ENCODE measurements at places on chromosomes 2 and 18.
A peak's percentile ranks its signal among the peaks of the same experiment; 100 is the strongest.

DNA sequence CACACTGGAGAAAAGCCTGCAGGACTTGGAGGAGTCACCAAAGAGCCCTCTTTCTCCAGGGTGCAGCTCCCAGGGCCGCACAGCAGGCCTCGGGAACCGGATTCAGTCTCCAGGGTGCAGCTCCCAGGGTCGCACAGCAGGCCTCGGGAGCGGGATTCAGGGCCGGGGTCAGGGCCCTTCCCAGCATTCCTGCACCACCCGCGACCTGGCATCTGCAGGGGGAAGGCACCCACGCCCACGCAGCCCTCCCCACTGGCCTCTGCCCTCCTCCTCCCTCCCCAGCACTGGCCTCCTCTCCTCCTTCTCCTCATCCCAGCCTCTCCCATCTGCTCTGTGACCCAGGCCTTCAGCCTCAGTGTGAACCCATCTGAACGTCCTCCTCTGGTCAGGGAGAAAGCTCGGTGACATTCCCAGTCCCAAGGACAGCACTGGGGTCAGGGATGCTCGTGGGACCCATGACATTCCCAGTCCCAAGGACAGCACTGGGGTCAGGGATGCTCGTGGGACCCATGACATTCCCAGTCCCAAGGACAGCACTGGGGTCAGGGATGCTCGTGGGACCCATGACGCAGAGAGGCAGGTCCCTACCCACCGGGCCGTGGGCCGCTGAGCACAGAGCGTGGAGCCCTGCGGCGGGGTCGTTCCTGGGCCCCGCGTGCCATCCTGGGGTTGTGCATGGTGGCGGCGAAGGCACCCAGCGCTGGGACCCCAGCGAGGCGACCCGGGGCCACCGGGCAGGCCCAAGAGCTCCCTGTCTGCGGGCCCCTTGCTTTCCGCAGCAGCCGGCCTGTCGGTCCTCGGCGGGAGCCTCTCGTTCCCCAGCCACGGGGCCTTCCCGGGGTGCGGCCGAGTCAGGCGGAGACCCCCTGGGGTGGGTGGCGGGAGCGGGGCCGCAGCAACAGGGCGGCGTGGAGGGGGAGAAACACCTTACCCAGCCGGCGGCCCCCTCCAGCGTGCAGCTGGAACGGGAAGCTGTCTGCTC is 550.2 kb upstream of the SALL3 start:
- no peak for DNase-seq

DNA sequence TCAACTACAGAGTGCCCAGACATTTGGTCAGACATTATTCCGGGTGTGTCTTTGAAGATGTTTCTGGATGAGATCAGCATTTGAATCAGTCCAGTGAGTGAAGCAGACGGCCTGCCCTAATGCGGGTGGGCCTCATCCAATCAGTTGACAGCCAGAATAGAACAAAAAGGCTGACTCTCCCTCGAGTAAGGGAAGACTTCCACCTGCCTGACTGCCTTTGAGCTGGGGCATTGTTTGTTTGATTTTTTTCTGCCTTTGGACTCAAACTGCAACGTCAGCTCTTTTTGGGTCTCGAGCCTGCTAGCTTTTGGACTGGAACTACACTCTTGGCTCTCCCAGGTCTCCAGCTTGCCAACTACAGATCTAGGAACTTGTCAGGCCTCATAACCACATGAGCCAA is 111.7 kb upstream of the AGAP1 start:
- no peak for DNase-seq

DNA sequence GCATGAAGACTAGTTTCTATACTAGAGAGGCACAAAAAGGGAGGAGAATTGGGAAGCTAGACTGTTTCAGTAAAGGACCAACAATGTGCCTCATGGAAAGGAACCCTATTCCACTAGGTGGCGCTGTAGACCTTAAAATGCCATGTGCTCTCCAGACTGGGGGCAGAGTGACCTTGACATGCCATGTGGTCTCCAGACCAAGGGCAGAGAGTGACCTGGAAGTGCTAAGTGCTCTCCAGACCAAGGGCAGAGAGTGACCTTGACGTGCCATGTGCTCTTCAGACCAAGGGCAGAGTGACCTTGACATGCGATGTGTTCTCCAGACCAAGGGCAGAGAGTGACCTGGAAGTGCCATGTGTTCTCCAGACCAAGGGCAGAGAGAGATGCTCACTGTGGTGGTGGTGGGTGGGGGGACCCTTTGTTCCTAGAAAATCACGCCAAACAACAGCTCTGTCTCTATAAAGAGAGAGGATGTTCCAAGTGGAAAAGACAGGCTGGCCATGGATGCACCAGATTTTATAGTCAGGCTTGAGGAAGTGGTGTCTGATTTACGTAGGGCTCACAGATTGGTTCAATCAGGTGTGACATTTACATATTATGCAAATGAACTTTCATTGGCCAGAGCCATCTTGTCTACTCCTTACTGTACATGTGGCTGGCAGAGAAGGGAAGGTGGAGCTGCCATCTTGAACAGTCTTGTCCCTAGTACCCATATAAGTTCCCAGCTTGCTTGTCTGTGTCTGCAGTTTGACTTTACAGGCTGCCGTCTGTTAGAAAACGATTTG is 344.0 kb upstream of the DDX18 start:
- DNase-seq: no peak

GRCh38 chr2:8049851-8050571 is 631.8 kb upstream of the ID2 start:
- no peak for DNase-seq

GRCh38 chr2:132581991-132582738 is 87.8 kb downstream of the LYPD1 start:
- no peak for DNase-seq

- no peak for DNase-seq
Observed at GRCh38 chr2:113180131-113180946, 6.6 kb downstream of the PSD4 start.

DNA sequence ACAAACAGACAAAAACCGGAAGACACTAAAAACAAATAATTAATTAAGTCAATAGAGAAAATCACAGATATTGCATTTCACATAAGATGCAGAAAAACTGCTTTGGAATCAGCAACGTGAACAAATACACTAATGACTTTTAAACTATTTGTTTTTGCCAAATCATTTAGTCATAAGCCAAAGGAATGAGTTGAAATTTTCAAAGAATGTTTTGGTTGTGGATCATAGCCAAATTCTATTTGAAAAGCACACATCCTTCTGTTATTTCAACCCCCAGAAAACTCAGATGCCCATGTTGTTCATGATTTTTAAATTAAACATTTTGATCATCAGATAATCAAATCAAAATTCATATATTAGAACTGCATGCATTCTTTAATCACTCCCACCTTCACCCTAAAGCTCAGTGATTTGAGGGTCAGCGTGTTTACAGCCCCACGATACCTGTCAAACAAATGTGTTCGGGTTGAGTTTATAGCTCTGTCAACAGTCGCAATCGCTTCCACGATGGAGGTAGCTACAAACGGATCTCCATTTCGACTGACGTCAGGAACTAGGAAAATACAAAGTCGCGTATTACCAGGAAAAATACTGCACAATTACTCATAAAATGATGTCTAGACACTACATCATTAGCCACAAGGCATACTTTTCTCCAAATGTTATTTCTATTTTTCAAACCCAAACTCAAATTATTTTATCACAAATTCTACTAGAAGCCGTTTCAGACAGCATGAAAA is 90.2 kb downstream of the PXDN start:
- DNase-seq: peak; percentile 89

DNA sequence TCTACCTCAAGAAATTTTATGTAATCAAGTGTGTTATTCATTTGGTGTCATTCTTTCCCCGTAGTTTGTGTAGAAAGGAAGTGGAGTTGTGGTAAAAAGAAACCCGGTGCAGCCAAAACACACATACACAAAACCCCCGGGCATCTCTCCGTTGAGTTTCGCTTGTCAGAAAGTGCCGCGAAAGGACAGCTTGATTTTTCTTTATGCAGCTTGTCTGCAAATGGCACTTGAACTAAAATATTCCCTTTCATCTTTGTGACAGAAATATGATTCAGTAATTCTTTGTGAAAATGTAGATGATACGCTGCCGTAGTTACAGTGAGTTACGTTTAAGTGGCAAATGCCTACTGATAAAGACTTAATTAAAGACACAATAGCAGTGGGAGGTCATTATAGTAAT is 268.8 kb upstream of the SPRED2 start:
- DNase-seq: no peak

- DNase-seq: no peak
Observed at GRCh38 chr2:37361994-37362698, 17.7 kb downstream of the QPCT start.

- no peak for DNase-seq
Observed at GRCh38 chr2:152890736-152891135, 172.3 kb downstream of the ARL6IP6 start.

- DNase-seq: peak; percentile 9
Observed at GRCh38 chr2:45343251-45344017, 267.6 kb downstream of the SRBD1 start.

- DNase-seq: no peak
Observed at GRCh38 chr2:71824436-71824835, 323.2 kb downstream of the CYP26B1 start.

- DNase-seq: peak; percentile 22
Observed at GRCh38 chr2:39550701-39551285, 113.7 kb upstream of the MAP4K3 start.

DNA sequence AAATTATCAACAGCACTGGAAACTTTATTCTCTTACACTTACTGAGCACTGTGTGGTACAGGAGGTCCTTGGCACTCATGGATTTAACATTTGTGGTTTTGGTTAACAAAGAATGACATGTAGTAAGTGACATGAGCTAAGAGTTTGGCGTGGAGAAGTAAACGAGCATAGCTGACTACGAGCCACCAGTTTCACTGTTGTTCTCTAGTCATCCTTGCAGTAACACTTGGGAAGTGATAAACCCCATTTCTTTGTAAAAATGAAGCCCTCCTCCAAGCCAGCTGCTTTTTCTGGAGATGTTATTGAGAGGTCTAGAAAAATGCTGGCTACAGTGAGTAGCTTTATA is 32.7 kb downstream of the QPCT start:
- DNase-seq: peak; percentile 67

DNA sequence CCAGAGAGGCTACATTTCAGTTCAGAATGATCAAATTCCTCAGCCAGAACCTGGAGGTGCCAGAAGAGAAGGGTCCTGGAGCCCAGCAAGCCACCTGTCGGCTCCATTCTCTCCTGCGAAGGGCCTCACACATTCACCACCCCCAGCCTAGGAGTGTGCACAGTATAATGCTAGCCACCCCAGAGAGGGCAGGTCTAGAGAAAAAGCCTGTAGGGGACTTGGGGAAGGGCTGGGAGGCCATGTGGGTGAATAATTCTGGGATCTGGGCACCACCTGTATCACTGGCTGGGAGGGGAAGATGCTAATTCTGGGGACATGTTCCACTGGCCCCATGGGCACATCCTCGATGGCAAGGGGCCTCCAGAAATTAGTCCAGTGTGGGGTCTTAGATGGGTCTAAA is 127.6 kb upstream of the HNMT start:
- DNase-seq: no peak

DNA sequence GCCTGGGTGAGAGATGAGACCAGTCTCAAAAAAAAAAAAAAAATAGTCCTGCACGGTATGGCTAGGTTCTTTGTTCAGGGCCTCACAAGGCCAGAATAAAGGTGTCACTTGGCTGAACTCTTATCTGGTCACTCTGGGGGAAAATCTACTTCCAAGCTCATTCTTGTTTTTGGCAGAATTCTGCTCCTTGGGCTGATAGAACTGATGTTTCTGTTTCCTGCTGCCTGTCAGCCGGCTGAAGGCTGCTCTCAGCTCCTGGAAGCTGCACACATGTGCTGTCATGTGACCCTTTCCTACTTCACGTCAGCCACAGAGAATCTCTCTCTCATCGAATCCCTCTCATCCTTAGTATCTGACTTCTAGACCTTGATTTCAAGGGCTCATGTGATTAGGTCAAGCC is 10.4 kb downstream of the CSRNP3 start:
- DNase-seq: no peak

GRCh38 chr2:126644630-126645191 is 11.2 kb upstream of the GYPC start:
- no peak for DNase-seq

- DNase-seq: peak; percentile 22
Observed at GRCh38 chr18:67510831-67511230, 5.7 kb downstream of the DSEL start.

GRCh38 chr2:20100711-20101110 is 49.3 kb upstream of the LAPTM4A start:
- DNase-seq: no peak

DNA sequence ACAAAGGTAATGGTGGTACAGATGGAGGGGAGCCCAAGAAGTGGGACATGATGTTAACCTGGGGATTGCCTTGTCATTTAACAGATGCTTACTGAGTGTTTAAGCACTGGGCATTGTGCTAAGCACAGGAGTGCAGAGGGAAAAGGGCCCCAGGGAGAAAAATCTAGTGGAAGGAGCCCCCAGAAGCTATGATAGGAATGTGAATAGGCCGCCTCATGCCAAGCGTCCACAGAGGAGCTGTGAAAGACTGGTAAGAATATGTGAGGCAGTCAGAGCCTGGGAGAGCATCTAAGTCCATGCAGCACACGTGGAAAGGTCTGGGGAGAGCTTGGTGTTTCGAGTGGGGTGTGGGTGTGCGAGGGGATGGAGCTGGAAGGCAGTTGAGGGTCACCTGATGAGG is 5.5 kb downstream of the ZNF532 start:
- peak; percentile 61 for DNase-seq

DNA sequence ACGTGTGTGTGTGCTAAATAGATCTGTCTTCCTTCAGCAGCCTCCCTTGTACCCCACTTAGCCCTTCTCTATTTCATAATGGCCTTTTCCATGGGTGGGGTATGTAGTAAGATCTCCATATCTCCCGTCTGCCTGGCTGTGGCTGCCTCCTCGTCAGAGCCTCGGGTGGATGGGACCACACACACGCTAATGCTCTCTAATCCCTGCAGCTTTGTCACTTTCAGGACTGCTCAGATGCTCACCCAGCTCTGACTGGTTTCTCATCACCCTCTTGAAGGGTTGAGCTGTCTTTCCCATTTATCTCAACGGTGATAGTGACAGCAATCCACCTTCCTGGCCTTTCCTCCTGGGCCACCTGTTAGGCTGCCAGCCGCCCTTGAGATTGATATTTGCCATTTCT is 95.3 kb downstream of the DCC start:
- no peak for DNase-seq

- DNase-seq: no peak
Observed at GRCh38 chr2:149348291-149348690, 17.9 kb downstream of the LYPD6 start.

DNA sequence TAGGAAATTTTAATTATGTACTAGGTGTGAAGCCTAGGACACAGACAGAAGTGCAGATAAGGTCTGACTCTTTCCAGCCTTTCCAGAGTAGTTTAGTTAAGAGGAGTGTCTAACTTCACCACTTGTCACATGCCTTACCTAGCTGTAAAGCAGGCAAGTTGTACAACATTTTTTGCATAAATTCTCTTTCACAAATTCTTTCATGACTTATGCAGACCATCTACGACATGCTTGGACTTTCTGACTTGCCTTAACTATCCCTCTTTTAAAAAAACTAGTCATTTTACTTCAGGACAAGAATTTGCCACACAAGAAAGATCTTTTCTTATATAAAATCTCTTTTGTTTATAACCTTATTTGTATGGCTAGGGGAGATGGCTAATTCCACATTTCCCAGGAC is 1273.6 kb upstream of the SLC39A10 start:
- peak; percentile 9 for DNase-seq
